Occipital lobe (tissue), 3 donors: ENCODE measurements at places on chromosomes 7 and 10. TPM values are rescaled to one million over a fixed set of nuclear protein-coding genes. Genes with fewer than 3 reads are reported as not detected.

DNA sequence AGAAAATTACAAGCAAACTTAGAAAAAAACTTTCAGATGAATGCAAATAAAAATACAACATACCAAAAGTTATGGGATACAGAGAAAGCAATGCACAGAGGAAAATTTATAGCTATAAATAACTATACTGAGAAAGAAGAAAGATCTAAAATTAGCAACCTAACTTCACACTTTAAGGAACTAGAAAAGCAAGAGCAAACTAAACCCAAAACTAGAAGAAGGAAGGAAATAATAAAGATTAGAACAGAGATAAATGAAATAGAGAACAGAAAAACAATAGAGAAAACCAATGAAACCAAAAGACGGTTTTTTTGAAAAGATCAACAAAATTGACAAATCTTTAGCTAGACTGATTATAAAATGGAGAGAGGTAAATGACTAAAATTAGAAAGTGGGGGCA lies 9.6 kb upstream of the STRA8 start:
- no peak for DNase-seq

Gene TMEM213
- total RNA-seq: not detected

GRCh38 chr7:149063476-149063875 lies 27.0 kb downstream of the ZNF786 start:
- no peak for DNase-seq

DNA sequence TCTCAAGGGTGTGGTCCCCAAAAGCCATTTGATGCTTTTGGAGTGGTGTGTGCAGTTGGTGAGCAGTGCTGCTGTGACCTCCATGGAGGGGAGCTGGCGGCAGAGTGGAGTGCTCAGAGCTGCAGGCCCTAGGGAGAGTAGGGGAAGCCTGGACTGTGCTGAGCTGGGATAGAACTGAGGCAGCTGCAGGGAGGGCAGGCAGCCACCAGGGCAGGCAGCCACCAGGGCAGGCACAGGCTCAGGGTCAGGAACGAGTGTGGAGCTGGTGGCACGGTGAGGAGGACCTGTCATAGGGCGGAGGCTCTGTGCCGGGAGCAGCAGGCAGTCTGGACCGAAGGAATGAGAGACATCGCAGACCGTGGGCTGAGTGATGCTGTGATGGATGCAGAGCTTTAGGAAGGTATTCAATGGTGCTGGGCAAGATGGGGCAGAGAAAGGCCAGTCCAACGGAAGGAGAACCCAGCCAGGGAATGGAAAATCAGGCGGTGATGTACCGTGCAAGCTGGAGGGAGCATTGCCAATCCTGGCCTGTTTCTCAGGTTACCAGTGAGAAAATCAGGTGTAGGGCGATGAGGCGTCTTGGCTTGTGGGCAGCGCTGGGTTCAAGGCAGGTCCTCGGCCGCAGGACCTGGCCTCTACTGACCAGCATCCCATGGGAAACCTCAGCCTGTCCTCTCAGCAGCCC lies 152.6 kb downstream of the CAMK1D start:
- DNase-seq: no peak
